NCI-H446 (cell line): ENCODE measurements at places on chromosomes 7 and 10.

- DNase-seq = no peak
Observed at GRCh38 chr7:28643584-28644340, 231.4 kb downstream of the CREB5 start.

DNA sequence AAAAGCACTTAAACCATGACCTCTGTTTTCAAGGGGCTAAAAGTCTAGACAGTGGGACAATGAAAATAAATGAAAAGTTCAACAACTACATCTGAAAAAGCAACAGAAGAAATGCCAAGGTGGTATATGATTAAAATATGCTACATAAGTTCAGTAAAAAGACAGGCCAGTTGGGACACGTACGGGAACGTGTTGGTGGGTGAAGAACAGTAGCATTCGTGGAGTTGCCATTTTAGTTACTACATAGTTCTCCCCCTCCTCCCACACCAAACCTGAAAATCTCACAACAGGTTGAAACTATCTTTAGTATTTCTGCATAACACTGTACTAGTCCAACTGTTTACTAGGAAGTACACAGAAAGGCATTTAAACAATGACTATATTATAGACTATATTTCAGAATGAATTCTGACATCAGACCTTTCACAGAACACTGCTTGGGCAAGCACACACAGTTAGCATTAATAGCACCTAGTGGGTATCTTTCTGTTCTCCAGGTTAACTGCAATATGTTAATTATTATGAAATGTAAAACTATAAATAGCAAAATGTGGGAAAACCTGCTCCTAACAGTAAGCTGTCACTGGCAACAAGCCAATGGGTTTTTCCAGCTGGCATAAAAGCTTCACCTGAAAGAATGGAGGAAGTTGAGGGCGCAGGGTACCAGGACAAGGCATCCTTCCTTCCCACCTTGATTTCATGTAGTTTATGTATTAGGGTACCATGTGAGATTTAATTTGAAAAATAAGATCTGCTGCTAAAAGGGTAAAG lies 135.0 kb downstream of the STRA8 start:
- no peak for DNase-seq

- no peak for DNase-seq
Observed at GRCh38 chr7:123633553-123633952, 22.1 kb upstream of the LMOD2 start.

GRCh38 chr10:29908962-29909361 lies 150.4 kb downstream of the JCAD start:
- DNase-seq = no peak

GRCh38 chr7:80999100-80999499 lies 80.2 kb upstream of the SEMA3C start:
- no peak for DNase-seq

- no peak for DNase-seq
Observed at GRCh38 chr10:67221939-67222494, 296.2 kb downstream of the LRRTM3 start.

DNA sequence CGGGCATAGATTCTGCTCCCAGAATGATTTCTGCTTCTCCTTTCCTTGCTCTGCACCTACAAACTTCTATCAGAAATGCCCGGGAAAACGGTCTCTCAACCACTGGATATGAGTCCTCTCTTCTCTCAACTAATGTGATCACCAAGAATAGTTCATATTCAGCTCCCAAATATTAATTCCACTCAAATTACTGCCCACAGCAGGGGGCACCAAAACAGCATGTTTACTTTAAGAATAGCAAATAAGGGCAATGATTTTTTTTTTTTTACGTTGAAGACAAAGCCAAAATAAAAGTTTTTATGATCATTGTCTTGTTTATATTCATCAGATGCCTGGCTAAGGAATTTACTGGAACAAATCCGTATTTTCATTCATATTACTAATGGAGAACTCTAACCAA lies 94.9 kb upstream of the PRSS1 start:
- no peak for DNase-seq

DNA sequence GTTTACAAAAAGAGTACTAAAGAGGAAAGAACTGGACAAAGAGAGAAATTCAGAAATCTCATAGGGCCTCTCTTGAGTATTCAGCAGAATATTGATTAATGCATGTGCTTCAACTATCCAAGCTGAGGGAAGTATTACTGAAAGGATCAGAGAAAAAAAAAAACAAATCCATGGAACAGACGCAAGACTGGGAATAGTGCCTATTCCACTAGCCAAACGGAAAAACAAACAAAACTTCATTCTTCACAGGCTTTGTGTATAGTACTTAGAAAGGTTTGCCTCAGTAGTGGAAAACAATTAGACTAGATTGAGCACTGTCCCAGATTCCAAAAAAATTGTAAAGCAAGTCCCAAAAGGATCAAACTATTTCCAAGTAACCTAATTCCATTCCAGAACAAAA lies 106.2 kb downstream of the TFEC start:
- no peak for DNase-seq

DNA sequence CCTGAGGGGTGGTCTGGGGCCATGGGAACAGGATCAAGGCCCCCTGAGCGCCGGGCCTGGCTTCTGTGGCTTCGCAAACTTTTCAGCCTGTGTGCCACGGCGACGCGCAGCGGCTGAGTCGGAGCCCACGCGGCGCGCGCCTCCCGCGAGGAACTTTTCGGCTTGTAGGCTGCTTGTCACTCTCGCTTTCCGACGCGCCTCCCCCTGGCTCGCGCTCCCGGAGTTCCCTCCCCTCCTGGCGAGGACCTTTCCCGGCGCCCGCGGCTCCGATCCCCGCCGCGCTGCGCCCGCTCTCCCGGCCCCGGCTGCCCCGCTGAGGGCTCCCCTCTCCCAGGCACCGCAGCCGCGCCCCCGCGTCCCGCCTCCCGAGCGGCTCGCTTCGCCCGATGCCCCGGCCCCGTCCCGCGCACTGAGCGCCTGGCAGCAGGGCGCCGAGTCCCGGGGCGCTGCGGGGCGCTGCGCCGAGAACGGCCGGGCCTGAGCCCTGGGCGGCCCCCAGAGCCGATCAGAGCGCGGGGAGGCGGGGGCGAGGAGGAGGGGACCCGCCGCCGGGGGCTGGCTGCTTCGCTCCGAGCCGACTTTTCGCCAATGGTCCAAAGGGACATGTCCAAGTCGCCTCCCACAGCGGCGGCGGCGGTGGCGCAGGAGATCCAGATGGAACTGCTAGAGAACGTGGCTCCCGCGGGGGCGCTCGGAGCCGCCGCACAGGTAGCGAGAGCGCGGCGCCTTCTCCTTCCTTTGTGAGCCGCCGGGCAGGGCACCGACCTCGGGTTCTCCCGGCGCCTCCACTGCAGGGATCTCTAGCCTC lies at the start of gene CACNB2:
Gene CACNB2 (plus strand): TSS at position 276 of the 808 bp plus-strand sequence.
- no peak for DNase-seq

DNA sequence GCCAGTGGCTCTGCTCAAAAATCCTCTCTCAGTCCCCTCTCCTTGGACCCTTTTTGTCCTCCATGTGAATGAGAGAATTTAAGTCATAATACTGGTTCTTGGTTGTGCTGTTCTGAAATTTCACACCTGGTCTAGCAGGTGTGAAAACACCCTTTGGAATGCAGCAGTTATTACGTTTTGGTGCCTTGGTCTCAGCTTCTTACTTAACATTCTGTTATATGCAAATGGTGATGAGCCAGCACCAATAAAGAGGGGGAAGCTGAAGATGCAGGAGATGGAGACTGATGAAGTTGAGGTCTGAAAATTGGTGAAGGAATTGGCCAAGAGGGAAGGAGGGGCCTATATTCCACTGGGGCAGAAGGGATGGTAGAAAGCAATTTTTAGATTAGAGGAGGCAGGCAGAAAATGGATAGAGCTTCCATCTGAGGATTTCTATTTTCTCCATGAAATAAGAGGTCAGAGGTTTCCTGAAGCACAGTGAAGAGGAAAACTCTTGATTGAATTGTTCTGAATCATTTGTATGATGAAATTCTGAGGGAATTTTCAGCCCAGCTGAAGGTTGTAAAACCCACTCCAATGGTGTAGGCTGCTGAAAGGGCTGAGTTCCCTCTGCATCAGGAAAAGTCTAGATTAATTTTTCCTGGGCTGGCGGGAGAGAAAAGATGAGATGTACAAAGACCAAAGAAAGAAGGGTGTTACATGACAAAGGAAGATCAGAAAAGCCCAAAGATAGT lies 94.0 kb upstream of the FAM180A start:
- no peak for DNase-seq

- DNase-seq = no peak
Observed at GRCh38 chr10:30368065-30368718, 19.1 kb upstream of the MTPAP start.

- no peak for DNase-seq
Observed at GRCh38 chr10:123517426-123517825, 148.7 kb upstream of the GPR26 start.
